ENCODE measurements at places on chromosomes 5 and 9.

DNA sequence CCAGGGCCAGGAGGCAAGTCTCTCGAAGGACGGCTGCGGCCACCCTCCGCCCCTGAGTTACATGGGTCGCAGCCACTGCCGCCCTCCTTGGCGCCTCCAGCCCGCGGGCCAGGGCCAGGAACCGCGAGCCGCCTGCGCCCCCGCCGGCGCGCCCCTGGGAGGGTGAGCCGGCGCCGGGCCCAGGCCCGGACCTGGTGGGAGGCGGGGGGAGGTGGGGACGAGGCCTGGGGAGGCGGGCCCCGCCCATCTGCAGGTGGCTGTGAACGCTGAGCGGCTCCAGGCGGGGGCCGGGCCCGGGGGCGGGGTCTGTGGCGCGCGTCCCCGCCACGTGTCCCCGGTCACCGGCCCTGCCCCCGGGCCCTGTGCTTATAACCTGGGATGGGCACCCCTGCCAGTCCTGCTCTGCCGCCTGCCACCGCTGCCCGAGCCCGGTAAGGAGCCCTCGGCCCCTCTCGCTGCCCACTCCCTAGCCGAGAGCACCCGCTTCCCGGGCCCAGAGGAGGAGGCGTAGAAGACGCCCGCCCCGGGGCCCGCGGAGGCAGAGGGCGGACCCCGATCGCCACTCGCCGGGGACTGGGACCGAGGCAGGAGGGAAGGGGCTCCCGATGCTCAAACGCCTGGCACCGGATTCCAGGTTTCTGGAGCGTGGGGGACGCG, at the start of gene ASS1:
TSS of gene ASS1 (plus strand) at position 397 of the 657 bp plus-strand sequence. CDS start 7,268 bp downstream, outside the sequence.
- DNase-seq: no peak

DNA sequence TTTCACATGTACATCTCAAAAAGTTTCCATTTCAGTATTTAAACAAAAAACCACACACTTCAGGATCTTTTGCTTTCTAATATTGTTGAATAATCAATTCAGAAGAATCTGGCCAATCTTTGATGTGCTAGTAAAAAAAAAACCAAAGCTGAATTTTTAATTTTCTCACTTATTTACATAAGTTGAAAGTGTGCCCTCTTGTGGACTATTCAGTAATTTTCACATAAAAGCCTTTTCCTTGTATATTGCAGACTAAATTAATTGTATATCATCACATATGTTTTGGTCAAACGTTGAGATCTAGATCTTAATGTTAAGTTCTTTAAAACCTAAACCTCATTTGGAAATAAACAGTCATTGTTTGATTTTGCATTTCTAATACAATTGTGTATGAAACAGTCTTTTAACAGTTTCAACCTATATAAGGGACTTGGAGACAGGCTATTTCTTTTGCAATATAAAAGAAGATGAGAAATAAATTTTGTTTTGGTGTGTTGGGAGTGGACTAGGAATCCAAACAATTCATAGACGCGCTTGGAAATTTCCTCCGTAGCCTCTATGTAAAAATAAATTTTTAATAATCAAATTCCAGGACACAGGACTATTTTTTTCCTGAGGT, 68.1 kb downstream of the NIPBL start:
- DNase-seq: no peak

- no peak for DNase-seq
Measured at GRCh38 chr9:69168709-69169217, 5.3 kb upstream of the TJP2 start.

DNA sequence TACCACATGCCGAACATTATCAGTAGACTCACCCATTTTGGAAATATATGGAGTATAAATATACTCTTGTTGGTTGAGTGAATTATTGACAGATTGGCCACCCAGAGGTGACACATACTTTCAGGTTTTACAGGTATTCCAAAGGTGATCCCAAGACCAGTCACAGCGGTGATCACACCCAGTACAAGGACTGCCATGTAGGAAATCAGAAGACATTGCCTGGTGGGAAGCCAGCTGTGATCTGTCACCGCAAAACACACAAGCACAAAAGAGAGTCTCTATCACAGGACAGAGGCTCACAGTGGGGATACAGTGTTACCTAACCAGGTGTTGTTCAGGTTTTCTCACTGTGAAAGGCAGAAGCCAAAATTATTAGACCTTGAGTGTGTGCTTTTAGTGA, 15.8 kb downstream of the BTF3 start:
- no peak for DNase-seq

DNA sequence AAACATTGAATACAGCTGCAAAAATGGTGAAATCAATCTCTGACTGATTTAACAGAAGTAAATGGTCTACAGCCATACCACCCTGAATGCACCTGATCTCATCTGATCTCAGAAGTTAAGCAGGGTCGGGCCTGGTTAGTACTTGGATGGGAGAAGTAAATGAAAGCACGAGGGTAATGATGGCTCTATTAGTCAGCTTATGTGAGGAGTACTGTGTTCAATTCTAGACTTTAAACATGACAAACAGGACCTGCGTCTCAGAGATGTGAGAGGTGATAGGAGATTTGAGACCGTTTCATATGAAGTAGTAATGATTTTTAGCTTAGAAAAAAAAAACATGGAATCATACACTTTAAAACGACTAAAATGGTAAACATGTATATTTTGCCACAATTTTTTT, 77.1 kb upstream of the SUSD1 start:
- no peak for DNase-seq

DNA sequence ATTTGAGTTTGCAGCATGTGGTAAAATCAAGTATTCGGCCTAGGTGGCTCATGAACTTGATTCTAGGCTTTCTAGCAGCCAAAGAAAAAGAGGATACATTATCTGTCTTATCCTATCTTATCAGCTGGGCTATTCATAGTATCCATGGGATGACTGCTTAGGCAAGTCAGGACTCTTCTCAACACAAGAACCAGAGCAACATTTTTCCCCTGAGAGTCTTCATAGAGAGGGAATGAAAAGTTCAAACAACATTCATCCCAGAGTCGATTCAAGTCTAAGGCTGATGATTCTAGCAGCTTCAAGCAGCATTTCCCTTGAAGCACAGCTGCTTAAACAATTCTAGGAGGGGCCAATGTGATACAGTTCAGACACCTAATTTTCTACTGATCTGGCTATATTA, 3.0 kb downstream of the S100Z start:
- no peak for DNase-seq

- DNase-seq: no peak
Measured at GRCh38 chr5:82168294-82168693, 109.9 kb downstream of the RPS23 start.

- DNase-seq: no peak
Measured at GRCh38 chr9:127177231-127177630, 54.8 kb upstream of the ANGPTL2 start.

GRCh38 chr5:132202711-132203463, 24.8 kb downstream of the P4HA2 start:
- no peak for DNase-seq

DNA sequence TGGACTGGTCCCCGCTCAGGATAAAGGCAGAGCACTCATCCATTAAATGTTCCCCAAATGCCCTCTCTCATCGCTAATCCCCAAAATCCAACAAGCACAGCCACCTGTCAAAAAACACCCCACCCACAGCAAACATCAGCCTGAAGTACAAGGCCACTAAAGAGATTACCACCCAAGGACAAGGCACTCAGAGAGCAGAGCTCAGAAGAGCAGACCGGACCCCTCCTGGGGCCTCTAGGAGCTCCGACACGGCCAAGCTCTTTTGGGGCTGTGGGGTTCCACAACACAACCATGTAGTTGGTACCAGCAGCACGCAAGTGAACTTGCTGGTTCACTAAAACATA, 9.8 kb downstream of the VDAC1 start:
- DNase-seq: no peak
